ENCODE measurements at places on chromosomes 2 and 18. TPM values are rescaled to one million over a fixed set of nuclear protein-coding genes. Genes with fewer than 3 reads are reported as not detected.

Gene FOSL2
- 65.4 TPM for total RNA-seq

Gene SCYGR4
- not detected for total RNA-seq

Gene CTAGE1
- total RNA-seq = 0.13 TPM

Gene MAL
- total RNA-seq = 8.3 TPM

Gene SH3BP4
- total RNA-seq = 9.1 TPM

Gene MOB4
- 27.3 TPM for total RNA-seq

GRCh38 chr2:20067992-20068584 lies 16.7 kb upstream of the LAPTM4A start:
- no peak for DNase-seq

- no peak for DNase-seq
These were observed 30.7 kb downstream of the XRCC5 start for GRCh38 chr2:216139884-216140283.

DNA sequence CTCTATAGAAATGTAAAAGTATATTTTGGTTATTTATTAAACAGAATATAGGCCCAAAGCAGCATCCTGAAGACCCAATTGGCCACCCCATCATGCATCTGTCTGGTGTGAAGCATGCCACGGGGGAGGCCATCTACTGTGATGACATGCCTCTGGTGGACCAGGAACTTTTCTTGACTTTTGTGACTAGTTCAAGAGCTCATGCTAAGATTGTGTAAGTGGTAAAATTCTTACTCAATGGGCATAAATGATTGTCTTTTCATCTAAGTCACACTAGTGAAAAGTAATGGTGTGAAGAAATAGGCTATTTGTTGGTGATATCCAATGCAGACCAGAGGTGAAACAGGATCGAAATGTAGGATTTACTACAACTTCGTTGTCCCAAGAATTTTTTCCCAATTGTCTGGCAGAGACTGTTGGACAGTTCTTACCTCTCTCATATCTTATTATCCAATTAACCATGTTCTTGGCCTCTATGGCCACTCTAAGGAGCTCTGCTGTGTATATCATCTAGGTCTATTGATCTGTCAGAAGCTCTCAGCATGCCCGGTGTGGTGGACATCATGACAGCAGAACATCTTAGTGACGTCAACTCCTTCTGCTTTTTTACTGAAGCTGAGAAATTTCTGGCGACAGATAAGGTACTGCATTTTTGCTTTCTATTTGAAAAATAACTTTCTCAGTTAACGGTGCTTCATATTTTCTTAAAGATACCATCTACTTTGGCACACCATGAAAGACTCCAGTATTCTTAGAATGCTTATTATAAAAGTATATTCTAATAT lies 35.0 kb downstream of the AOX1 start:
- DNase-seq = no peak

- no peak for DNase-seq
These were observed 20.6 kb upstream of the LOXHD1 start for GRCh38 chr18:46677611-46678010.

- no peak for DNase-seq
These were observed 83.3 kb downstream of the LIPG start for GRCh38 chr18:49645196-49645595.

DNA sequence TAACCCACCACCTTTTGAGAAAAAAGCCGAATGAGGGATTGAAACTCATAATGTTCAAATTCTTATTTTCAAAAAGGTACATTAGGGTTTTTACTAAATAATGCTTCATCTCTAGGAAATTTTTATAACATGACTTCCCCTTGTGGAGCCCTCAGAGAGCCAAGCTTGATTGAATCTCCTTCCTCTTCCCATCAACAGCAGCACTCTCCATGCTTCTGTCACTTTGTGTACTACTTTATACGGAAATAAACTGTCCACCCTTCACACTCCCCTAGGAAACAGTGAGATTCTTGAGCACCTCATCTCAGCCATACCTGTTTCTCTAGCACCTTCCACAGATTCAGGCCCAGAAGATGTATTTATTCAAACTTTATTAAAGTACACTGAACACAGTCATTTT lies 51.8 kb downstream of the TFPI start:
- DNase-seq = no peak

GRCh38 chr2:231917280-231918066 lies 8.7 kb downstream of the NPPC start:
- DNase-seq = peak; percentile 53

- DNase-seq = no peak
These were observed 78.6 kb upstream of the RANBP2 start for GRCh38 chr2:108640731-108641130.
